ENCODE measurements at places on chromosomes 1 and 21.

DNA sequence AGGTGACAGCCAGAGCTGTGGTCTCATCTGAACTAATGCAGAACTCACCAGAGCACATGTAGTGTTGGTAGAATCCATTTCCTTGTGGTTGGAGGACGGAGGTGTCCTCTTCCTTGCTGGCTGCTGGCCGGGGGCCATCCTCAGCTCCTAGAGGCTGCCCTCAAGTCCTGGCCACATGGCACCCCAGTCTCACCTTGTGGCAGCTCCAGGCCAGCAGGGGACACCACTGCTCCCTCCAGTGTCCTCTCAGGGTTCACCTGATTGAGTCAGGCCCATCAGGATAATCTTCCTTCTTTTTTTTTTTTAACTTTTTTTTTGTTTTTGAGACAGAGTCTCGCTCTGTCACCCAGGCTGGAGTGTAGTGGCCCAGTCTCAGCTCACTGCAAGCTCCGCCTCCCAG lies 2.9 kb downstream of the KCNE1 start:
- no peak for DNase-seq

GRCh38 chr1:195951313-195951712 lies 656.9 kb downstream of the KCNT2 start:
- no peak for DNase-seq

GRCh38 chr21:27371975-27372331 lies 405.1 kb upstream of the ADAMTS5 start:
- DNase-seq, result no peak

- peak; percentile 69 for DNase-seq
Measured at GRCh38 chr1:177753655-177754054, 216.2 kb downstream of the SEC16B start.
